Neural progenitor cell (in vitro differentiated cells): ENCODE measurements at places on chromosomes 5 and 9. TPM values are rescaled to one million over a fixed set of nuclear protein-coding genes. Genes with fewer than 3 reads are reported as not detected.

The ROPN1L gene
- total RNA-seq = 0.22 TPM in 1 of 2 replicates, not detected in the other

DNA sequence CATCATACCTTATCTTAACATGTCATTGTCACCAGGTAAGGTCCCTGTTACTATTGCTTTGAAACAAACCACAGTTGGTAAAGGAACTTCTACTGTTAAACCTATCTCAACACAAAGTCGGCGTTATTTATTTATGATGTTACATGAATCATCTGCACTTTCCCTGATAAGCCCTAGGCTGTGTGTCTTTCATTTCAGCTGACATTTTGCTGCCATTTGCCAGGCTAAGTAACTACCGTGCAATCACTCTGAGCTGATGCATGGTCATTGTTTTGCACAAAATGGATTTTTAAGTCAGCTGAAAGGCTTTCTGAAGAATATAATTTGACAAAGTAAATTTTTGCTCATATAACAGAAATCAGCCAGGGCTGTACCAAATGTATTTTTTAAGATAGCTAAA lies 546.5 kb downstream of the ZNF608 start:
- DNase-seq = no peak

DNA sequence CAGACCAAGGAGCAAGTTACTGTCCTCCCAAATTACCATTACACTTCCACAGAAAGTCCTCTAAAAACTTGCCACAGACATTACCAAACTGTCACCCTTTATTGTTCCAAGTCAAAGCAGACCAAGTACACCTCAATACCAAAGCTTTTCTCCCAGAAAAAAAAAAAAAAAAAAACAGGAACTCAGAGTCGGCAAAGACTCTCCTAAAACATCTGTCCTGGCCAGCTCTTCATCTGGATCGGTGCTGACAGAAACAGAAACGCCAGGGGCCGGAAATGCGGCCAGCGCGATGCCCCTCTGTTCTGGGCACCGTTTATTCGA lies 718 bp downstream of the DEPDC1B start:
- no peak for DNase-seq

DNA sequence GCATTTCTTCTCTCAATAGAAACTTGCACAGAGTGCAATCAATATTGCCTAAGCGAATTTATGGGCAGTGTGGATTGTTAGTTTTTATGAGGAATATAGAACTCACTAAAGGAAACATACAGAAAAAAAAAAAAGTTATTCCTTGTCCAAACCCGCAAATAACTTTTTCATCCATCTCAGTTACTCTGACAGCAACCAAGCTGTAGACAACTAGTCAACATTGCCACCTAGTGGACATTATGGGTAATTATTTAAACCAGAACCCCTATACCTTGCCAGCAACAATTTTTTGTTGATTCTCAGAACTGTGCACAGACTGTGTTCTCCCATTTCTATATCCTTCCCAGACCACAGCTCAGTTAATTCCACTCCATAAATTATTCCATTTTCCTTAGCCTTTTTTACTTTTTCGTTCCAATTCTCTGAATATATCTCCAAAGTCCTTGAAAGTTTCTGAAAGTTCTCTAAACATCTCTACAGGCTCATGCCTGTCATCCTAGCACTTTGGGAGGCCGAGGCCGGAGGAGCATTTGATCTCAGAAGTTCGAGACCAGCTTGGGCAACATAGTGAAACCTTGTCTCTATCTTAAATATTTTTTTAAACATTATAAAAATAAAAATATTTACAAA lies 2.6 kb upstream of the AFAP1L1 start:
- DNase-seq = peak; percentile 82

GRCh38 chr5:174402222-174402812 lies 322.1 kb upstream of the MSX2 start:
- no peak for DNase-seq
